Fibroblast of skin of back (primary cell): ENCODE measurements at places on chromosomes 2 and 18.

DNA sequence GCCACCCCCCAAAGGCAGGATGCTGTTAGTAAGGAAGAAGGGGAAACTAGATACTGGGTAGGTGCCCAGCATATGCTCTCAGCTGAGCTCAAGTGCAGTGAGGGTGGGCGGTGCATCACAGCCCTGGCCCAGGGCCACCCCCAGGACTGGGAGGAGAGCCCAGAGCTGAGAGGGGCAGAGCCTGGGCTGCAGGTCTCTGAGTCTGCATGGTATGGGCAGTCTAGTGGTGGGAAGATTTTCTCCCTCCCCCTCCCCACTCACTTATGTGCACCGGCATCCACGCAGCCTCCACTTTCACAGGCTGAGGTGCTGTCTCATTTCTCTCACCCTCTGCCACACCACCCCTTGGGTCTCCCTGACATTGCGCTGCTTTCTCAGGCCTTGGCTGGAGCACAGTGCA is 48.5 kb upstream of the CAB39 start:
- no peak for DNase-seq

- DNase-seq = no peak
Observed at GRCh38 chr2:152626911-152627339, 90.3 kb downstream of the PRPF40A start.

GRCh38 chr2:127067620-127068350 is 39.2 kb downstream of the BIN1 start:
- peak; percentile 63 for DNase-seq

- DNase-seq = no peak
Observed at GRCh38 chr18:13868501-13869271, 44.7 kb downstream of the MC5R start.

DNA sequence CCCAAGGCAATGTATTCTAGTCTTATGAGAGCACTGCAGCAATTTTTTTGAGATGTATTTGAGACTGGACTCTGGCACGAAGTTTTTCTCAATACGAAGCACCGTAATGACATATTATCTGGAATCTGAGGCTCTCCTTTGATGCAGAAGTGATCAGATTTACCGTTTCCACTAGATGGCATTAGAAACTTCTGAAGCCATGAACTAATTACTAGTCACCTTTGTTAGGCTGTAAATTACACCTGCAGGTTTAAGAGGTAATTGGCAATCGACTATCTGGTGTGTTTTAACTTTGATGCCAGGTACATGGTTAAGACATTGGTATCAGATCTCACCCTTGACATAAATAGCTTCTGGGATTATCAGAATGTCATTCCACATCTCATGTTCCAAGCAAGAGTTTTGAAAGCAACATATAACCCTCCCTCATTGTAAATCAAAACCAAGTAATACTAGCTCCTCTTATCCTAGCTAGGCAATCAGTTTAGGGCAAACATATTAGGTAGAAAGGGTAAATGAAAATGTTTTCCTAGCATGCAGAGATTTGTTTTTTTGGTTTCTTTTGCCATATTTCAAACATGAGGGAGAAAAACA is 254.6 kb upstream of the SPRED2 start:
- DNase-seq = no peak

- no peak for DNase-seq
Observed at GRCh38 chr2:60538101-60538500, 15.4 kb downstream of the BCL11A start.

DNA sequence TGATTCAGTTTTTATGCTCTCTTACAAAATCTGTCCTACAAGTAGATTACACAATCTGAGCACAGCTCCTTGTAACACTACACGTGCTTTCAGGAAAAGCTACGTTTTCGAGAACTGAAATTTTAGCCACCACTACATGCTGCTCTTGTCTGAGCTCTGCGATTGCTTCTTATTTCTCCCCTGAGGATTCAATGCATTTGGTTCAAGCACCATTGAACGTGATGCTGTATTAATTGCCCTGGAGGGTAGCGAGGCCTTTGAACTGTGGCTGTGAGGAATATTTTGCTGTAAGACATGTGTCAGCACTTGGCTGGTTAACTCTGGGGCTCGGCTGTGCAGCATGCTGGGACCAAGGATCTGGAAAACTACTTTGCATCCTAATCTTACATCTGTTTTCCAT is 405.8 kb downstream of the EPHA4 start:
- no peak for DNase-seq

DNA sequence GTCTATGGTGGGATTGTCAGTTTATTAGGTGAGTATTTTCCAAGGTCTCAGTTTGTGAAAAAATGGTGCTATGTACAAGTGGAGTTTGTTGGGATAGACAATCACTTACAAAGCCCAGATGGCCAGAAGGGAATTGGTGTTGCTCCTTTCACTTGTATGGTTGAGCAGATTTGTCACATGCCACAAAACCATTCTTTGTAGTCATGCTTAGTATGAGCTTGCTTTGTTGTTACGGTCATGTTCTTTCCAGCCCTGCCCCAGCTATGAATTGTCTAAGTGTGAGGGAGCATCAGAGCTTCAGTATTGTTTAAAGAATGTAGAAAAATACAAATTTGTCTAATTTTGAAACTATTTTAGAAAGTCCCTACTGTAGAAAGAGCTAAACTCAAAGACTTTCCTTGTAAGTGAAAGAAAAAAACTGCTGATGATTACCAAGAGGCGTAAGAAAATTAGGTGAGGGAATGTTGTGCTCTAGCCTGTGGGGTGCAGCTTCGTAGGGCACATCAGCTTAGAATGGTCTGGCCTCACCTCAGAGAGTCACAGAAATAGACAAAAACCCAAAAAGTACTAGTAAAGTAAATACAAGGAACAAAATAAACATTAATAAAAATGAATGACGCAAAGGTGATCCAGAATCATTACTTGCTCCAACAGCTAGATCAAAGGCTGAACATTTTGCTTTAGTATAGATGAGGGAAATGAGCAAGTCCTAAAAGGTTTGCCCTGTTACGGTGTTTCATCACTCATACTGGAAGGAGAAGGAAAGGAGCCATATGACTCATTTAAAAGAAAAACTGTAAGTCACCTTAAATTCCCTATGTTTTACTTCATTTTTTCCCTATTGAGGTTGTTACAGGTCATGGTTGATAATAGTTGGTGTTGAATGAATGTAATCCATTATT is 9.2 kb downstream of the TGIF1 start:
- peak; percentile 29 for DNase-seq

GRCh38 chr2:117850461-117850860 is 36.0 kb downstream of the DDX18 start:
- DNase-seq = no peak

- DNase-seq = peak; percentile 21
Observed at GRCh38 chr18:46660957-46661749, 4.1 kb upstream of the LOXHD1 start.

GRCh38 chr18:58862851-58863538 is 1.7 kb upstream of the ZNF532 start:
- peak; percentile 57 for DNase-seq

DNA sequence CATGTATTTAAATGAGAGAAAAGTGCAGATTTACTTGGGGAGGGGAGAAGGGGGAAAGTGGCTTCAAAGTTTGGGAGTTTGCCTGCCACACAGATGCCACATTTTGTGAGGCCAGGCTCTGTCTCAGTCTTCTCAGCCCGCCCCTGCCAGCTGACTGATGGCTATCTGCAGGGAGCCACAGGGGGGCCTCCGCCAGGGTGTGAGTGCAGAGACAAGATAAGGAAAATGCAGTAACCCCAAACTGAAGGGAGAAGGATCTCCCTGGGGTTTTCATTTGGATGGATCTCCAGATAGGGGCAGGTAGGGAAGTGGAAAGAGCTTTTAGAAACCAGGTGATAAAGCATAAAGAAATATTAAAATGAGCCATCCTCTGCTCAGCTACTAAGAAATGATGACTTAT is 128.8 kb downstream of the ZNF521 start:
- DNase-seq = no peak

DNA sequence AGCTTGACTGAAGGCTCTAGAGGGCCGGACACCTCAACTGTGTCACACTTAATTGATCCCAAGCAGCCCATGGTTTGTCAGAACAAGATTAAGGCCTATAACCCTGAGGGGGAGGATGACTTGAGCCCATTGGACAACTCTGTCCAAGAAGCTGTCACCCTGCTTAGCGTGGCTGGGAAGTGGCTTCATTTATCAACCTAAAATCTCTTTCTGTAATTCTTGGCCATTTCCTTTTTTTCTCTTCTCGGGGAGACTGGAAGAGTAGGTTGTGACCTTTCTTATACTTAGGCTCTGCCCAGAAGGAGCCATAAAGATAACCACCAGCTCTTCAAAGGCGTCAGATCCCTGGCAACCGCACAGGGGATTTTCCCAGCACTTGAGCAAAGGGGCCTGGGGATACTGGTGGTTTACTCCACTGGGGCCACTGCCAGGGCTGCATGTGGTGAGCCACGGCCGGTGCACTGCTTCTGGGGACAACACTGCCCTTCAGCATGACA is 265.5 kb downstream of the CYRIA start:
- DNase-seq = no peak

DNA sequence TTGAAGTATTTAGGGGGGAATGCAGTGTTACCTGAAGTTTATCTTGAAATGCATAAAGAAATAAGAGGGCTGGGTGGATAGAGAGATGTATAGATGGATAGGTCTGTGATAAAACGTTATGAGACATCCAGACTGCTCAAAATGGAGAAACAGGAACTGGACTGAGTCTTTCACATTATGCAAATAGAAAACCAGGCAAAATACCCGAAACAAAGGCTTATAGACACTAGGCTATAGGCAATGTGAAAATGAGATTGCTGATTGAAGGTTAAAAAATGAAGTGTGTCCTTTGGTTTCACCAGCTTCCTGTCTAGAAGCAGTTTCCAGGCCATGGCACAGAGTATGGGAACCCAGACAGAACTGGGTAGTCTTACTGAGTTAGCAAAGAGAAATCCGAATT is 24.9 kb upstream of the SLC3A1 start:
- no peak for DNase-seq

- DNase-seq = peak; percentile 74
Observed at GRCh38 chr2:42618972-42619371, 50.5 kb downstream of the MTA3 start.

DNA sequence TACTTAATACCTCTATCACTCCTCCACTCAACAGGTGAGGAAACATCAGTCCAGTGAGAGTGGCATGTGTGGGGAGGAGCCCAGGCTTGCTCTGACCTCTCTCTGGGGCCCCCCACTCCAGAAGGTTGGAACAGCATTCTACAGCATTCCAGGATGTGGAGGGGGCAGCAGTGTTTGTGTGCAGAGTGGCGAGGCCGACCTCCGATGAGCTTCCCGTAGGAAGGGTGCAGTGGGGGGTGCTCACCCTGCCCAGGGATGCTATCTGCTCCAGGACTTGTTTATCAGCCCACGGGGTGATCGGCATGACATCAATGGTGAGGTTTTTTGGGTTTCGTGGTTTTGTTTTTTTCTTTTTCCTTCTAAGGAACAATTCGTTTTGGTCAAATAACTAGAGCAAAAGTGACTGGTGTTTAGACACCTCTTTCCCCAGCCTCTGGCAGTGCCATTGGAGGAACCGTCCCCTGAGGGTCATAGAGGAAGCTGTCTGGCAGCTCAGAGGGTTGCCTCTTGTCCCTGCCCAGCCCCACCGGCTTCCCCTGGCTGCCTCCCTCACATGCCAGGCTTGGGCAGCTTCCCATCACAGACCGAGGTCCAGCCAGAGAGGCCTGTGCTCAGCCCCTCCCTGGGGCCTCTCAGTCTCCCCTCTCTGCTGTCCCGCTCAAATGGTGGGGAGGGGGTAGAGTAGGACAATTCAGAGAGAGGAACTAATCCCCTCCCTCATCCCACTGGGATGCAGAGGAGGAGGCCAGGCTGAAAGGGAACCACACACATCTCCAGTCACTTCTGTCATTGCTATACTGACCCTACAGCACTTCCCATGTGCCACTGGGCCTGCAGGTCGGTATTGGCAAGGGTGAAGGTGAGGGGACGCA is 96.5 kb downstream of the ZFP36L2 start:
- no peak for DNase-seq

DNA sequence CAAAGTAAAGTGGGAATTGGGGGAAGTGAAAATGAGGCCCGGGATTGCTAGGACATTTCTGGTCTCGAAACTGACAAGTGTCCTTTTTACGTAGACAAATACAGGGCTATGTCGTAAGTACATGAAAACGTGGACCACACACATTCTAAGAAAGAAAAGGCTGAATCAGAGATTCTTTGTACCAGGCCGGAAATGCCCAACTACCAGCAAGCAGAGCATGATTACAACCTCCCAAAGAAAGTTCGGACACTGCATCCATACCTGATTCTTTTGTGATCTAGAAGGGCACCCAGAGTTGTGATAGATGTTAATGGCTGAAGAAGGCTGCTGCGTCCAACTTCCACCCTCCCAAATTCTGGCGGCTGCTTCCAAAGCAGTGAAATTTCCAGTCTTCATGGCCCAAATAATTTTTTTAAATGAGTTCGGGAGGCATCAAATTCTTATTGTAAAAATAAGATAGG is 1.7 kb downstream of the RBMS1 start:
- peak; percentile 84 for DNase-seq

- DNase-seq = peak; percentile 2
Observed at GRCh38 chr2:232203166-232203891, 175.2 kb upstream of the ALPP start.

GRCh38 chr2:47054036-47054555 is 101.0 kb downstream of the STPG4 start:
- peak; percentile 65 for DNase-seq

- no peak for DNase-seq
Observed at GRCh38 chr18:60623331-60623730, 250.8 kb upstream of the MC4R start.

- DNase-seq = no peak
Observed at GRCh38 chr2:137705296-137705695, 259.0 kb upstream of the HNMT start.

DNA sequence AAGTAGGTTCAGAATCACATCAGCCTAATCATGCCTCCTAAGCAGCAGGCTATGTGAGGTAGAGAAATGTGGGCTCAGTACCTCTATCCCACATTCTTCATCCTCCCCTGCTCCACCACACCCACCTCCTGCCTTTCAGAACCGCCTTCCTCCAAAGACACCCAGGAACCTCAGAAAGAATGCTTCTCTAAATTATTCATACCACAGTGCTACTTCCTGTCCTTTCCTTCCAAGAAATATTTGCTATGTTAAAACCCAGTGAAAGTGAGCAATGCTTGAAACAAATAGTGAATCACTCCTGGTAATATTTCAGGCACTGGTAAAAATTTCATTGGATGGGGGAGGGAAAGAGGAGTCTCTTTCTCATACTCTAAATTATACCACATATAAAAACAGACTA is 24.0 kb upstream of the CREB1 start:
- DNase-seq = peak; percentile 96
